A673 (cell line): ENCODE measurements at places on chromosomes 1 and 21.

DNA sequence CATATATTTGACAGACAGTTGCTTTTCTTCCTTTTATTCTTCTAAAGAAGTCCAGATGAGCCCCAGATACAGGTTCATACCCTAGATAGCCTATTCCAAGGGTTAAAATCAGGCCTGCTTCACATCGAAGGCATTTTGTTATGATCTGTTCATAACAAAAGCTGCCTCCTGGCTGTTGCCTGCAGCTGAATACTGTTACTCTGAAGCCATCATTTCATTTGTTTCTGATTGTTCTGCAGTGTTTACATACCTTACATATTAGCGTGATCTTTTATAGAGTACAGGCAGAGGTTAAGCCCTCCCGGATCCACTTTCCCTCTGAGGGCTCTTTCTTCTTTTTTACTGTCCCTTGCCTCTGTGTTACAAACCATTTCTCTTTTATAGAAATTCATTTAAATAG, 219.0 kb upstream of the HOOK1 start:
- no peak for DNase-seq

- no peak for DNase-seq
These were observed 84.8 kb downstream of the NEK7 start for GRCh38 chr1:198241553-198241952.

GRCh38 chr21:14975136-14975919, 89.5 kb downstream of the NRIP1 start:
- DNase-seq = no peak

DNA sequence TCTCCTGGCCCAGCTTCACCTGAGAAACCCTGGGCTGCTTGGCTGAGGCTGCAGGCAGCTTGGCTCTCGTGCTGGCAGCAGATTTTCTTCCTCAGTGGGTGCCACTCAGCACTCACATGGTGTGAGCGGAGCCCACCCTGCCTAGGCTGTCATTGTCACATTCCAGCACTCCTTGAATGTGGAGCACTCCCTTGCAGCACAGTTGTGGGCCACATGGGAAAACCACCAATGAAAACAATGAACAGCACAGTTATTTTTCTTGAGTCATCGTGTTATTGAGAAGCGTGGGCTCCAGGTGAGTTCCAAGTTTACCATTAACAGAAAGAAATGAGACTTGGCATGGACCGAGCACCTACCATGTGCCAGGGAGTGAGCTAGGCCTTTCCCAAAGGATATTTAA, 27.2 kb upstream of the TRIM67 start:
- DNase-seq = no peak

GRCh38 chr1:155379180-155379579, 58.5 kb downstream of the RUSC1 start:
- no peak for DNase-seq

DNA sequence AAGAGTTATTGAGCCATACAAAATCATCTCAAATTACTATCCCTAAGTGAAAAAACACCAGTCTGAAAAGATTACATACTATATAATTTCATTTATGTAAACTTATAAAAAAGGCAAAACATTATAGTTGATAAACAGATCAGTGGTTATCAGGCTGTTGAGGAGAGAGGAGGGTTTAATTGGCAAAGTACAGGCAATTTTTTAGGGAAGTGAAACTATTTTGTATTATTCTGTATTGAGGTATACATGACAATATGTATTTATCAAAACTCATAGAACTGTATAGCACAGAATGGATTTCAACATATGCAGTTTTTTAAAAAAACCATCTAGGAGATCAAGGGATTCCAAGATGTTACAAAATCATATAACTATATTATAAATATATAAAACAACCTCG, 403.7 kb downstream of the LTN1 start:
- no peak for DNase-seq

- DNase-seq = no peak
These were observed 49.4 kb upstream of the A3GALT2 start for GRCh38 chr1:33370301-33370700.

DNA sequence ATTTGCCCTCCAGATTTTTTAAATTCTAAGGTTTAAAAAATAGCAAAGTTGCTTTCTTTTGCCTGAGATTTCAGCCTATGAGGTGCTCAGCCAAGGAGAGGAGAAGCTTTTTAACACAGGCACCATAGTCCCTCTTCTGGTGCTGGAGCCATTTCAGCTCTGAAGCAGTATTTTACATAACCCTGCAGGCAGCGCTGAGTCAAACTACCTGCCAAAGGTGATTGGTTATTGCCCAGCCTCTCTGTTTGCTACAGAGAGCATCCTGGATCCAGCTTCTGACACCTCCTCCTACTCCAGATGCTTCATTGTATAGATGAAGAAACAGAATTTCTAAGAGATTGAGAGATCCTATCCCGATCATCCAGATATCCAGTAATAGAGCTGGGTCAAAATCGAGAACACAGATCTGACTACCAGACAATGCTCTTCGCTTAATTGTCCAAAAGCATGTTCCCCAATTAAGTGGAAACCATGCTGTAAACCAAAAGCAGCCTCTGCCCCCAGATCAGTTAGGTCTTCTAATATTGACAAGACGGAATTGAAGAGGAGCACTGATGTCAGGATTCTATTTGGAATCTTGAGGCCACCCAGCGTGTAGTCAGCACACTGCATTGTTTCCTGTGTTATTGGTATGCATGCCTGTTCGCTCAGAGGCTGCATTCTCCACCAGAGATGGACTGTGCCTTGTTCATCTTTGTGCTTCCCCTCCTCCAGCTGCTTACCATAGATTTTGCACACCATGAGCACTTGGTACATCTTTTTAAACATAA, 22.1 kb downstream of the RGS8 start:
- no peak for DNase-seq

- DNase-seq = no peak
These were observed 40.2 kb downstream of the EXO1 start for GRCh38 chr1:241888232-241888631.

DNA sequence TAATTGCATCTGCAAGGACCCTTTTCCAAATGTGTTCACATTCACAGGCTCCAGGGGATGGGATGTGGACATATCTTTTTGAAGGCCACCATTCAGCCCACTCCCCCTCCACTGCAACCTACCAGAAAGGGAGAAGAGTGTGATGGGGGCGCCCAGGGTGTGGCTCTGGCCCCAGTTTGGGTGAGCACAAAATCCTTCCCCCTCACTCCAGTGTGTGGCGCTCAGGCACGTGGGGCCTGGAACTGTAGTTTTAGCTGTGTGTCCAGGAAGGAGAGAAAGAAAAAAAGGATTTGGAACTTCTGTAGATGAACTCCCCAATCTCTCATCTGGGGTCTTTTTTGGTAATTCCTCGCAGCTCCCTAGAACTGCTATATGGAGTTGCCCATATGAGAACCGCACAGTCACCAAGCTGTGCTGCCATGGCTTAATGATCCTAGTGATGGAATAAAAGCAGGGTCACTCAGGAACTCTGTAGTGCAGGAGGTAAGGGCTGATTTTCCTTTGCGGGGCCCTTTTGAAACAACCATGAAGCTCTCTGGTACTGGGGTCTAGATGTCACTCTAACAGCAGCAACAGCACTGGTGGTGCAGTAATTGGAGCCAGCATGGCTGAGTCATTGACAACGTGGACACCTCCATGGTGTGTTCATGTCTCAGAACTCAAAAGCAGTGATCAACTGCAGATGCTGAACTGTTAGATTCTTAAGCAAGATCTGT, 17.0 kb downstream of the AGT start:
- no peak for DNase-seq

- DNase-seq = no peak
These were observed 85.9 kb downstream of the DPYD start for GRCh38 chr1:97834899-97835298.

- DNase-seq = no peak
These were observed 64.5 kb upstream of the SCCPDH start for GRCh38 chr1:246659594-246660140.

DNA sequence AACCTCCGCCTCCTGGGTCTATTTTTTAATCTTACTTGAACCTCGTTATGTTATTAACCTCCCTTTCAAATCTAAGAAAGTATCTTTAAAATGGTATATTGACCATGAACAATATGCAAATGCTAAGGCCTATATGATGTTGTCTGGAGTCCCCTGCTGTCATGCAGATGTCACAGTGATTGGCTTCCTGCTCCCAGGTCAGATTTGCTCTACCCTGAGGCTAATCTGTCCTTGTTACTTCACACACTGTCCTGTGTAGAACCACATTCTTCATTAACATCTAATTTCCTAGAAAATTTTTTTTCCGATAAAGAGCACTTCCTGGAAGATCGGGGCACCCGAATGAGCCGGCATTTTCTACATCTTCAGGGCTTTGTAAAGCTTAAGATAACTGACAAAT, 306.6 kb downstream of the MRPL39 start:
- DNase-seq = no peak

- DNase-seq = peak; percentile 48
These were observed 113.0 kb downstream of the OSBPL9 start for GRCh38 chr1:51729824-51730301.

DNA sequence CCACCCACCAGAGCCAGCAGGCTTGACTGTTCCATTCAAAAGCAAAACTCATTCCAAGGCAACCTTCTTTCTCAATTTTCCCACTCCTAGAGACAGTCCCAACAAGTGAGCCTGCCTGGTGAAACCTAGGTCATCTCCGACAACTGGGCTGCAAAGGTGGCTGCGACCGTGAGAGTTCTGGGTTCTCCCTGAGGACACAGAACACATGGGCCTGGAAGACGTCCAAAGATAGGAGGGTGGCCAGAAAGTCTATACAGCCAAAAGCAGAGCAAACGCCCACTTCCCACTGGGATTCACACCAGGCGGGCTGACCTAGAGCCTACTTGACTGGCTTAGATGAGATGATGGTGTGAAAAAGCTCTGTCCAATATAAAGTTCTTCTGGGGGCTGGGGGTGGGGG, 90.2 kb upstream of the GRIK3 start:
- DNase-seq = no peak

DNA sequence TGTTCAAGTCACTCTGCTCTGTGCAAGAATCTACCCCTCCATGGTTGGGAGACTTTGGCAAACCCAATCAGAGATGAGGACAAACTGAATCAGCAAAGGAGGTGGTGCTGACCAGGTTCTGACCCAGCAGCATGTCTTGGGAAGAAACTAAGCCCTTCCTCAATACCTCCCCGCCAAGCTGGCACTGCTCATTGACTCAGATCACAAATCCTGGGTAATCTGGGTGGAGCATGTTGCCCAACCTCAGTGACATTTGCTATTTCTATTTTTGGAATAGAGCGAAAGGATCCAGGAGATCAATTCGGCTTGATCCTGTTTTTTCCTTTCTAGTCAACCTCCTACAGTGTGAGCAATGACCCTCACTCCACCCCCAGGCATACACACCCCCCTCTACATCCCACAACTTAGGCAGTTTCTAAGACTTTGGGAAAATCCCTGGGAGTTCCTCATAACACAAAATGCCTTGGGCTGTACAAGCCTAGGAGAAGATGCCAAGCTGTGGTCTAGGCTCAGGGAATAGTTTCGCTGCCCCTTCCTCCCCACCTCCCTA, 166.8 kb upstream of the KCNJ6 start:
- DNase-seq = no peak
